ENCODE measurements at places on chromosomes 6 and 20.

- no peak for DNase-seq
Measured at GRCh38 chr6:99138445-99138844, 190.7 kb upstream of the FBXL4 start.

- no peak for DNase-seq
Measured at GRCh38 chr6:132961610-132962009, 147.2 kb downstream of the RPS12 start.

- no peak for DNase-seq
Measured at GRCh38 chr6:142420802-142421201, 119.0 kb downstream of the ADGRG6 start.

DNA sequence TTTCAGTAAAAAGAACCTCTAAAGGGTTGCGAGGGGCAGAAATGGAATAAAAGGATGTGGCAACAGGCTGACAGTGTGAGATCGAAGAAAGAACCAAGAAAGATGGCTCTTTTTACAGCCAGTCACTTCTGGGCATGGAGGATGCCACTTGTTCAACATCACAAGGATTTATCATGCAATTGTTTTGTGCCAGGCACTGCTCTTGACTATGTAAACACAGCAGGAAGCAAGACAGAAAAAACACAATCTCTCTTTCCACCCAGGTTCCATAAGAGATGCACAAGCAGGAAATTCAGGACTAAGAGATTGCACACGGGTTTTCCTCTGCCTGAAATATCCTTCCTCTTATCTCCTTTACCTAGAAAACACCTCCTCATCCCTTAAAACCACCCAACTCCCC, 38.0 kb downstream of the FOXA2 start:
- no peak for DNase-seq

DNA sequence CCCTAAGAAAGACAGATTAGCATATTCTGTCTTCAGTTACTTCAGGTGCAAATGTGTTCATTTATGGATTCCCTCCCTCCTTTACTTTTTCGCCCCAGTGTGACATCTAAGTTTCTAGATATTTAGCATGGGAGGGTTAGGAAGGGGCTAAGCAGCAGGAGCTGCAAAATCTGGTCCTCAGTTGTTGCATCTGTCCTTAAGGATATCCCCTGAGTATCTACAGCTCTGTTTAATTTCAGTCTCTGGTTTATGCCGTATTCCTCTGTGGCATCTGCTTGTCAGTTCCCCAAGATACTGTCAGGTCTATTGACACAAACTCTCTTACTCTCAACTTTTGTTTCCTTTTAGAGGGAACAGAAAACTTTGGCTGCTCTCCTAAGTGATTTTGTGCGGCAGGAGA, 754.6 kb upstream of the MAP3K7 start:
- no peak for DNase-seq

- DNase-seq: no peak
Measured at GRCh38 chr6:130794738-130795137, 32.5 kb upstream of the SMLR1 start.

DNA sequence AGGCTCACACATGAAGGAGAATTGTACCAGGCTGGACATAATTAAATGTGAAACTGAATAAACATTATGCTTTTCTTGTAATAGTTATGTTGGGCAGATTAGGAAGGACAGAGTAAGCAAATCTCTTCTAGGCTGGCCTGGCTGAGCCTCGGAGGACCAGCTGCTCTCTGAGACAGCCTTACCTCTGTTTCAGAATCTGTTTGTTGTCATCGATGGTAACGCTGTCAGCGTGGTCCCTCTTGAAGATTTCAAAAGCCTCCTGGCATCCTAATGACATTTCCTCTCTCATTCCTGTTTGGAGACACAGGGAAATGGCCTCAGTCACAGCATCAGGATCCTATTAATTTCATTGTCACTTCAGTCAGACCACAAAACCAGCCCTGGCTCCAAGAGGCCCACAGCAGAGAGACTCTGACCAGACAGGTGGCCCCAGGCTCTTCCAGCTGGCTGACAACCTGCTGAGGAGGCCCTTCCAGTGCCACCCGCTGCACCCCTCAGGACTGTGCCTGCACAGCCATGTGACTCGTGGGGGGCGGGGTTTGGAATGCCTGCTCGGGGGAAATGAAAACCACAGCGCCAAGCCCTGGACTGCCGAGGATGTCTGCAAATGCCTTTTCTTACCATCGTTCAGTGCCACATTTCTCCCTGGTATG, 108.5 kb upstream of the KCNK16 start:
- DNase-seq: peak; percentile 90

- DNase-seq: no peak
Measured at GRCh38 chr20:58471193-58472164, 43.7 kb downstream of the APCDD1L start.

DNA sequence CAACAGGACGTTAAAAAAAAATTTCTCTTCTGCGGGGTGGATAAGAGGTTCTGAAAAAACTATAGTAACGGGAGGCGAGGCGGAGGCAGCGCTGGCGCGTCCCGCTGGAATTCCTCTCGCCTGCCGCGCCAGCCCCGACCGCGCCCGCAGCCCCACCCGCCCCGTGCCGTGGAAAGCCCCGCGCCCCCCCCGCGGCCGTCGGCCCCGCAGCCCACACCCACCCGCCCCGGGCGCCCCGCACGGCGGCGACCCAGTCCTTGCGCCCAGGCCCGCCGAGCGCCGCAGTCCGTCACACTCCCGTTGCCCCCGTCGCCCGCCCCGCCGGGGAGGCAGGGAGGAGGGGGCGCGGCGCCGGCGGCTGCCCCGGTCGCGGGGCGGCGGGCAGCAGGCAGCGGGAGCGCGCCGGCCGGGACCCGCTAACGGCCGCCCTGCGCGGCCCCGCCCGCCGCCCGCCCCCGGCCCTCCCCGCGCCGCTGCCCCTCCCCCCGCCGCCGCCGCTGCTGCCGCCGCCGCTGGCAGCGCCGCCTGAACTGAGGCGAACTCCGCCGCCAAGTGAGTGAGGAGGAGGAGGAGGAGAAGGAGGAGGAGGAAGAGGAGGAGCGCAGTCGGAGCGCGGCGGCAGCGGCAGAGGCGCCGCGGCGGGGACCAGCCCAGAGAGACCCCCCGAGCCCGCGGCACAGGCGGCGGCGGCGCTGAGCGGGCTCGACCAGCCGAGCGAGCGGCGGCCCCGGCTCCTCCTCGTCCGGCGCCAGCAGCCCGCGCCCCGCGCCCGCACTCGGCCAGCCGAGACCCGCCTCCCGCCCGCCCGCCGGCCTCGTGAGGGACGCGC, at the start of gene QKI:
Gene QKI (plus strand): TSS at position 602 of the 829 bp plus-strand sequence. CDS start 476 bp downstream, outside the sequence.
- peak; percentile 89 for DNase-seq

DNA sequence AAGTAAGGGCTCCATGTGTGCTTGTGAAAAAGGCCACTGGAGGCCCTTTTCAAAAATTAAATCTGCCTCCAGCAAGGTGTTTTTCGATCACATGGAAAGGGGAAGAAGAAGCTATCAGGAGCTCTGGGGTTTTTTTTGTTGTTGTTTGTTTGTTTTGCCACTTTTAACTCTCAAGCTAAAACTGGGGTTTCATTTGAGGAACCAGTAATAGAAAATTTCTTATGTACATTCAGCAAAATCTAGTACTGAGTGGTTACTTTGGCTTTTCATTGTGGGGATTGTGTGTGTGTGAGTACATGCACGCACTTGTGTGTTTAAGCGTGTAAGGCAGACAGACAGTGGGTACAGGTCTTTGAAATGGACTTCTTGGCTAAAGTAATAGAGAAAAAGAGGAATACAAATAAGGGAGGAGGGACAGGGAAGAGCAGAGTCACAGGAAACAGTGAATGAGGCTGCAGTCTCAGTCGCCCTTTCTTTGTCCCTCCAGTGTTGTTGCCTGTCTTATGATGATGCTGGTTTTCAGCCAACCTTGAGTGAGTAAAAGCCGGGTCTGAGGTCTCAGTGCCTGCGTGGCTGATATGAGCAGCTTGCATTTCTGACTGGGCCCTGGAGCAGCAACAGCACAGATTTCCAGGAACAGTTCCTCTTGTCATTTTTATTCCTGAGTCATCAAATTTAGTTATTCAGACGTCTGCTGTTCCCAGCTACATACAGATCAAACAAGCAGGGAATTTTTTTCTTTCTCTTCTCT, 26.2 kb downstream of the SLC16A10 start:
- DNase-seq: no peak

DNA sequence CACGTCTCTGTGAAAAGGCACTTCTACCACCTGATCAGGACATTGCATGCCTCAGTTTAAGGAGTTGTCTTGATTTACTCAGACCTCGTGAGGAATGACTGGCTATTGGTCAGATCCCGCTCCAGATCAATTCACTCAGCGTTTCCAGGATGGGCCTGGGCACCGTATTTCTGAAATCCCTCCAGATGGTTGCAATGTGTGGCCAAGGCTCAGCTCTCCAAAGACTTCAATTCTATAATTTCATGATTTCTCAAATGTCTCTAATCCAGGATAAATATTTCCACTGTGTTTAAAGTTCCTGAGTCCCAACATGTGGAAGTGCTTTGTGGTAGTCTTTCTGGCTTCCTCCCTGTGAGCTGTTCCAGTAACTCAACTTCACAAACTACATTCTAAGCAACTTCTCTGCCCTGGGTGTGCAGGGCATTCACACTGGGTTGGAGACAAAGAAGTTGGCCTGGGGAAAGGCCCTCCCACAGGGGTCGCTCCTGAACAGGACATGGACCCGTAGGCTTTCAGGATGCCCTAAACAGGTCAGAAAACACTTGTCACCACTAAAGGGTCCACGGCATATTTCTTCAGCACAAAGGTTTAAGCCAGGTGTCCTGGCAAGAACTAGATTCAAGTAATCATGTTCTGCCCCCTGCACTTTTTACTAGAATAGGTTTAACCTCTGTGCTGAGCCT, 212.1 kb downstream of the WDR27 start:
- no peak for DNase-seq

GRCh38 chr6:117947234-117947633, 40.2 kb downstream of the SLC35F1 start:
- no peak for DNase-seq

DNA sequence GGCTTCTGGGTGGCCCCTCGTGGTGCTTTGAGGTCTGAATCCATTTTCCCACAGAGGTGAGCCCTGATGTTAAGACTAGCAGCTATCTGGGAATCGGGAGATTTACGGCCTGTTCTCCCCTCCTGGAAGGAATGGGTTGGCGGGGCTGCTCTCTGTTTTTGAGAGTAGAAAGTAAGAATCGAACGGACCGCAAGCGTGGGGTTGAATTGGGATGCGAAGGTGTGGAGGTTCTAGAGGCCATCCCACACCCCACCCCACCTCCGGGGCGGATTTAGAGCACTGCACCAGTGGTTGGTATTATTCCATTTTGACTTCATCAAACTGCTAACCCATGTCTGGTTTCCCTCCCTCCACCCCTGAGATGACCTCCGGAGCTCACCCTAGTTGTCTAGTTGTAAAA, 11.5 kb downstream of the PYGB start:
- DNase-seq: no peak

DNA sequence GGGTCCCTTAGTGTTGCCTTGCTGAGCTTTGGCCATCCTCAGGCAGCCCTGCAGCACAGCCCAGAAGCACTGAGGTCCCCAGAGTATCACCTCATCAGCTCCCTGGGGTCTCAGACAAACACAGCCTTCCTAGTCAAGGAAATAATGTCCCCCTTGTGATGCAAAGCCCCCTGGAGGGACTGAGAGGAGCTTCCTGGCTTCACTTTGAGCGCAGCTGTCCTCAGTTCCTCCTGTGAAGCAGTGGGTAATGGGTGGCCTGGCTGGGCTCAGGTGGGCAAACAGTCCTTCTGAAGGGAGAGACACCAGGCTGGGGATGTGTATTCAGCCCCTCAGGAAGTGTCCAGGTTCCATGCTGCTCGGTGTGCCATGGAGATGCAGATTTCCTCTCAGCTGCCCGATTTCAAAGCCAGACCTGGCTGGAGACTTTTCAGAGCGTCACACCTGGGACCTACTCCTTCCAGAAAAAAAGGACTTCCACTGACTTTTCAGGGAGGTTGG, 79.2 kb upstream of the FOXA2 start:
- DNase-seq: no peak

- DNase-seq: peak; percentile 21
Measured at GRCh38 chr6:11810039-11810541, 31.5 kb upstream of the ADTRP start.

GRCh38 chr6:133983099-133983939, 30.3 kb downstream of the TBPL1 start:
- DNase-seq: no peak

- DNase-seq: peak; percentile 62
Measured at GRCh38 chr20:21102603-21103311, 3.4 kb downstream of the LINC00237 start.

DNA sequence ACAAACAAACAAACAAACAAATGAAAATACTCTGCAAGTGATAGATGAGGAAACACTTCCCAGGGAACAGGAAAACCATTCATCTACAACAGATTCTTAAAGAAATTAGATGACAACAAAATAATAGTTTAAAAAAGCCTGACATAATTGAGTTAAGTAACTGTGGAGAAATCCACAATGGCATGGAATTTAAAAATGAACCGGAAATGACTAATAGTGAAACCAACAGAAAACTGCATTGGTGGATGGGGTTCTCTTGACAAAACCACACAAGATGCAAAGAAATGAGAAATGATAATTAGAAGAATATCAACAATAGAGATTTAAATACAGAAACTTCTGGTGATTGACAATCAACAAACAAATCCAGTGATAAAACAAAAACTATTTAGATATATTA, 785.6 kb downstream of the QKI start:
- DNase-seq: no peak

GRCh38 chr6:134517145-134517658, 199.3 kb upstream of the SGK1 start:
- DNase-seq: peak; percentile 37

- no peak for DNase-seq
Measured at GRCh38 chr6:47203266-47203937, 106.3 kb downstream of the TNFRSF21 start.

DNA sequence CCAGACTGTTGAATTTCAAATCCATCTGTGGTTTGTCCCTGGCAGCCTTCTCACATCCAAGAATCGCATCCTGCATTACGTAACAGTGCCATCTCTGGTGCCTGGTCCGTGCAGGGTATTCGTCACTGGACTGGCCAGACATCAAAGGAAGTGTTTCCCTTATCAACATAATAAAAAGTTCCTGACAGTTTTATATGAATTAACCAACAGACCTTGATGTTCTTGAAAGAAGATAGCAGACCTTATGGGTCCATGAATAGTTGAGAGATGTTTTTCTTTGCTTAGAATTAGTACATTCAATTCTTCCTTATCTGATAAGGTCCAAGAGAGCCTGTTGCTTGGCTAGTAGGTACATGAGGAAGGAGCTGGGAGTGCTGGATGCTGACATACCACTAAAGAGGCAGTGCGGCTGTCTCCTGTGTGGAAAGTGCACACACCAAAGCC, 77.6 kb downstream of the PHACTR2 start:
- DNase-seq: no peak

Measured in head of caudate nucleus (tissue), 42 donors.